Calu3 (cell line): ENCODE measurements at places on chromosomes 2 and 18.

DNA sequence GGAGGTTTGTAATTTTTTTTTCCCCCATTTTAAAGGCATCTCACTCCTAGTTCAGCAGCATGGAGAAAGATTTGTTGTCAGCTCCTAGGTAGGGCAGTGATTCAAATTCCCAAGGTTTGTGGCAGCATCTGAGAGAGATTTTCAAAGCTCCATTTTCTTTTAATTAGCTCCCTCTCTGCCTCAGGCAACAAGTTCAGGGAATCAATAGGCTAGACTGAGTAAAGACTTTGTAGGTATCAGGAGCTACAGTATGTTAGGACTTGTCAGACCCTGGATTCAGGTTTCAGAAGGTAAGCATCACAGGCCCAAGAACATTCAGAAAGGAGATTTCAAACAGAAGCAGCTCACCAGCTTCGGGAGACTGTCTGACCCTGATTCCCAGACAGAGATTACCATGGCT, 273.3 kb upstream of the ERBB4 start:
- no peak overlapping the region for H3K27ac ChIP-seq
- no peak for DNase-seq
- H3K4me1 ChIP-seq = no peaks in the 10 kb centered on the region
- no peaks in the 10 kb centered on the region for H3K27me3 ChIP-seq

DNA sequence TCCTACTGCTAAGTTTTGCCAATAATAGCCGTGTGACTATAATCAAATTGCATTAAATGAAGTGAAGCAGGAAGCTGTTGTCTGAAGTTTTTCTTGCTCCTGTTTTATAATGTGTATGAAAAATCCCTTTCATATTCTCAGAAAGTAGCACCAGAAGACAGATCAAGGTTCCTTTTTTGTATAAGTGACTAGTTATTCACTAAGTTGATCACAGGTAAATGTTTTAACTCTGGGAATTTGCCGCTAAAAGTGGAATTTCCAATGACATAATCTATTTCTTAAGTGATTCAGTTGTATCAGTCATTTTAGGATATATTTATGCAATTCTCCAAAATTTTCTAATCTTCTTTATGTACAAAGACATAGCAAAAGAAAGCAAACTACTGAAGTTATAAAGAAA, 99.6 kb downstream of the DPP4 start:
- H3K36me3 ChIP-seq = no peaks in the 10 kb centered on the region
- H3K27ac ChIP-seq = no peak overlapping the region
- DNase-seq = no peak
- no peak overlapping the region for H3K4me3 ChIP-seq
- no peaks in the 10 kb centered on the region for H3K4me1 ChIP-seq

GRCh38 chr2:239106314-239106908, 258.5 kb downstream of the TWIST2 start:
- no peak overlapping the region for H3K27ac ChIP-seq
- no peak overlapping the region for H3K4me3 ChIP-seq
- peaks cover 3% of the 10 kb centered on the region for H3K36me3 ChIP-seq
- no peaks in the 10 kb centered on the region for H3K27me3 ChIP-seq
- H3K4me1 ChIP-seq = no peaks in the 10 kb centered on the region

- H3K4me1 ChIP-seq = peaks cover 42% of the 10 kb centered on the region
- no peak for DNase-seq
- H3K4me3 ChIP-seq = peak overlapping the region; percentile 51
Observed at GRCh38 chr18:2588666-2589344, 17.4 kb downstream of the NDC80 start.
